ENCODE measurements at places on chromosomes 3 and 15. TPM values are rescaled to one million over a fixed set of nuclear protein-coding genes. Genes with fewer than 3 reads are reported as not detected.

GOLGA8S gene
- 0.03 TPM for polyA plus RNA-seq

TM4SF1 gene
- polyA plus RNA-seq = 301 TPM

NOX5 gene
- polyA plus RNA-seq = 0.17 TPM

SLC22A14 gene
- 0.05 TPM for polyA plus RNA-seq

DNA sequence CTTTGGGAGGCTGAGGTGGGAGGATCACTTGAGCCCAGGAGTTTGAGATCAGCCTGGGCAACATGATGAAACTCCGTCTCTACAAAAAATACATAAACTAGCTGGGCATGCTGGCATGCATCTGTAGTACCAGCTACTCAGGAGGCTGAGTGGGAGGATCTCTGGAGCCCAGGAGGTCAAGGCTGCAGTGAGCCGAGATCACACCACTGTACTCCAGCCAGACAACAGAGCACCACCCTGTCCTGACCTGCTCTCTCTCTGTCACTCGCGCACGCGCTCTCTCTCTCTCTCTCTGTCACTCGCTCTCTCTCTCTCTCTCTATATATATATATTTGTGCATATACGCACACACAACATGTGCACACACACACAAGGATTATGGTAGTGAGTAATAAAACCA lies 61.8 kb downstream of the IL16 start:
- DNase-seq = no peak

GRCh38 chr3:52015438-52016228 lies 19.9 kb upstream of the RPL29 start:
- DNase-seq = no peak

- DNase-seq = no peak
Measured at GRCh38 chr3:111473550-111473949, 68.4 kb upstream of the CD96 start.

- no peak for DNase-seq
Measured at GRCh38 chr3:196775938-196776337, 36.3 kb downstream of the PAK2 start.

- DNase-seq = peak; percentile 39
Measured at GRCh38 chr3:8239718-8240695, 261.6 kb upstream of the LMCD1 start.

GRCh38 chr3:24591661-24592555 lies 97.3 kb upstream of the THRB start:
- DNase-seq = peak; percentile 52

GRCh38 chr3:37608061-37608702 lies 253.5 kb upstream of the CTDSPL start:
- DNase-seq = no peak

DNA sequence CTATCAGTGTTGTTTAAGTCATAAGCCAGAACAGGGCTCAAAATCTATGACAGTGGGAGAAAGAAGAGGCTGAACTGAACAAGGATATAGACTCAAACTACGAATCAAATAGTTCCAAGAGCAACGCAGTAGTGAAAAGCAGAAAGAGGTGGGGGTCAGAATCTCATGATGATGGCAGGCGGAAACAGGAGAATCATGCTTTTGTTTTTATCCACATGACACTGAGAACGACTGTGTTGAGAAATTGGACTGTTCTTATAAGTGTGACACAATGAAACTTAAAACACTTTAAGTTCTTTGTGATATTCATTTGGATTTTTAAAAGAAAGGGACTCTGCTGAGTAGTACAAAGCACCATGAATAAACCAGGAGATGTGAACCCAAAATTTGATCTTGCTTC lies 309.4 kb downstream of the ULK4 start:
- DNase-seq = no peak

DNA sequence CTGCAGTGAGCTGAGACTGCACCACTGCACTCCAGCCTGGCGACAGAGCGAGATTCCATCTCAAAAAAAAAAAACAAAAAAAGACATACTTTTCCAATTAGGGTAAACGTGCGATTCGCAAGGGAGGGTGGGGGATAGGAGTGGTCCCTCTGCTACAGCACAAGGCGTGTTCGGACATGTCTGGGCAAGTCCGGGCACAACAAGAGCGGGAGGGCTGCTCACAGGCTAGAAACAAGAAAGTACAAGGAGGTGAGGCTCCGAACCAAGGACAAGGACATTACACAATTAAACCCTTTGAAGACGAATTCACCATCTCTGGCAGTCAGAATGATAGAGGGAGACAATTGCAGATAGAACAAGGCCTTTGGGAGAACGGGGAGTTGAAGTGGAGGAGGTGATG lies 32.2 kb upstream of the BCL2A1 start:
- no peak for DNase-seq
